ENCODE measurements at places on chromosomes 3 and 15. TPM values are rescaled to one million over a fixed set of nuclear protein-coding genes. Genes with fewer than 3 reads are reported as not detected.

DNA sequence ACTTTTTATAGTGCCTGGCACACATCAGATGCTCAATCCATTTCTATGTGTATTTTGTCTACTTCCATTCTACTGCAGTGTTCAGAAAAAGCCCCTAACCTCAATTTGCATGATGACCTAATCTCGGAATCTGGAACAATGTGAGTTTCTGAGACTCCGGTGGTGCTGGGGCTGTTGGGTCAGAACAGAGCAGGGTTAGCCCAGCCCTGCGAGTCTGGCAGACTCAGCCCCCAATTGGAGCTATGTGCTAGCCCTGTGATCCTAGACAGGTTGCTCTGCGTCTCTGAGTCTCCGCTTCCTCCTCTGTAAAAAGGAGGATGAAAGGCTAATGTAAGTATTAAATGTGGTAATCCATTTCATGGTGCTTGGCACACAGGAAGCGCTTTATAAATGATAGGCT, 95.0 kb upstream of the ICE2 start:
- no peak for DNase-seq

The ARHGEF3 gene
- polyA plus RNA-seq = 86.4 TPM

DNA sequence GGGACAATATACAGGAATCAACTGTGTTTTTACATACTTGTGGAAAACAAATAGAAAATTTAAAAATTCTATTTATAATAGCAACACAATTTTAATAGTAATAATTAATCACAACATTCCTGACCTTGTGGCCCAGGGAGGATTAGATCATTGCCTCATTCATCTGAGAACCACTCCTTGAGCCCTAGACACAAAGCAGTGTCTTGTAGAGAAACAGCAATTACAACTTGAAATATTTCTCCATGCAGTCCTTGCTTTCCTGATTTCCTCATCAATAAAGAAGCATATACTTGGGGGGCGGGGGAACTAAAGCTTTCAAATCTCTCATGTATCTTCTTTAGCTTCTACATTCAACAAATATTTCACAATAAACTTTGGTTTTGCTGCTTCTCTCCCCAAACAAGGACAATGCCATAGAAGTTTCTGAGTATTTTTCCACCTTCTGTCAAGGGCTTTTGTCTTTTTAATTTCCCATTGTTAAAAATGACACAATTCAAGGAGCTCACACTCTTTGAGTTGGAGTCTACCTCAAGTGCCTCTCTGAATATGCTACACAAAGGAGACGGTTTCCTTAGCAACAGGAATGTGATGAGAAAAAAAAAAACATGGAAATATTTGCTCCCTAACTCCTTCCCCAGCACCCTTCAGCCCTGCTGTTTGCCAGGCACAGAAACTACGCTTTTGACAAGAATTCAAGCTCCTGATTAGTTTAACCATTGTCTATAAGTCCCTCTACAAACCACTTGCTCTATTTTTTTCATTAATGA, 118.8 kb downstream of the ARPP21 start:
- DNase-seq = no peak

The KNSTRN gene
- 32.2 TPM for polyA plus RNA-seq

The ZNF35 gene
- 15.1 TPM for polyA plus RNA-seq

The NR2E3 gene
- polyA plus RNA-seq = 1.1 TPM

GRCh38 chr3:193980326-193980725, 155.6 kb upstream of the HES1 start:
- peak; percentile 62 for DNase-seq

The TGM5 gene
- not detected for polyA plus RNA-seq

The RGMA gene
- polyA plus RNA-seq = 12.2 TPM

The MEIS2 gene
- 114 TPM for polyA plus RNA-seq

DNA sequence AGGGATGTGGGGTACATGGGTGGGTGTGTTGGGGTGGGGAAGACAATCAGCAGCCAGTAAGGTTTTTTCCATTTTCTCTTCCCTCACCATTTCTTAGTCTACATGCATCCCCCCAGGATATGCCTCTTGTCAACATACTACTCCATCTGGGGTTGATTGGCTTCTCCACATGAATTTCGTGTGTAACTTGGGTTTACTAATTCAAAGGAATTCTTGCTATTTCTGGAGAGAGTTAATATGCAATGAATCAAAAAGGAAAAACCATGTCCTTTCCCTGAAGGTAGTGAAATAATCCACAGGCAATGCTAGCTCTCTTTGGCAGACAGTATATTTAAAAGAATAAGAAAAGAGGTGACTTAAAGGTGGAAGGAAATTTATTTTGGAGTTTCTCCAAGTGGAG, 198.4 kb downstream of the EBLN2 start:
- no peak for DNase-seq

The RAB6B gene
- 17.0 TPM for polyA plus RNA-seq

The PAK6 gene
- 6.8 TPM for polyA plus RNA-seq

DNA sequence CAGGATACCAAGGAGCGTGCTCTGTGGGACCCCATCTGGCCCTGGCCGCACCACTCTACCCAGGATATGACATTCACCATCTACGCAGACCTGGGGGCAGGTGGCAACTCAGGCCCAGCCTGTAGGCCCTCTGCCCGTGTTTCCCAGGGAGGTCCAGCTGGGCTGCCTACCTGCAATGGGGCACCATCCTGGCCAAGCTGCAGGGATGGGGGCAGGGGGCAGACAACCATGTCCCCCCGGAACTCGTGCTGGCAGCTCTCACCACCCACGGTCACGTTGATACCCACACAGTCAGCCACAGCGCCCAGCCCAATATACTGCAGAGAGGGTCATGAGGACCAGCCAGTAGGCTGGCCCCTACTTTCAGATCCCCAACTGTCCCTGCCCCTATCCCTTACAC, 7.9 kb downstream of the MST1R start:
- DNase-seq = no peak

The GOLGA8J gene
- polyA plus RNA-seq = 2.5 TPM

DNA sequence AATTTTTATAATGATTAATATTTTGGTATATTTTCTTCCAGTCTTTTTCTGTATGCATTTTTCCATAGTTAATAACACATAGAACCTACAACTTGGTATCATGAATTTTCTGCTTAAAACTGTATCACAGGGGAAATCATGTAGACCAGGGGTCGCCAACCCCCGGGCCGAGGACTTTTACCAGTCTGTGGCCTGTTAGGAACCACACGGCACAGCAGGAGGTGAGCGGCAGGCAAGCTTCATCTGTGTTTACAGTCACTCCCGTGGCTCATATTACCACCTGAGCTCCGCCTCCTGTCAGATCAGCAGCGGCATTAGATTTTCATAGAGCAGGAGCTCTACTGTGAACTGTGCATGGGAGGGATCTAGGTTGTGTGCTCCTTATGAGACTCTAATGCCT, 54.7 kb downstream of the RPL22L1 start:
- no peak for DNase-seq

DNA sequence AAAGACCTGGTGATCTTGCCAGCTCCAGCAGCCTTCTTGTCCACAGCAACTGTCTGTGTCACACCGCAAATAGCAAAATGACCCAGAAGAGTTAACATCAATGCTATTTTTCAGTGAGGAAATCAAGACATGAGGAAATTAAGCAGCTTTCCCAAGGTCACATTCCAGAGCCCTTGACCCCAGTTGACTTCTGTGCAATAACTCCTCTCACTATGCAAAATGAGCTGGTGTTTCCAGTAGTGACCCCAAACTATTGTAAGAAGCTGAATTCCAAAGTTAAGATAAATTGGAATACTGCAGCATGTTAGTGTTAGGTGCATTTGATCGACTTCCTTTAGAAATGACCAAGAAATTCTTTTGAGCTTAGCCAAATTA, 172.8 kb upstream of the SNTN start:
- DNase-seq = peak; percentile 39

The EXD1 gene
- polyA plus RNA-seq = not detected

- DNase-seq = no peak
Observed at GRCh38 chr15:93050648-93051047, 38.4 kb downstream of the RGMA start.

The POPDC2 gene
- polyA plus RNA-seq = 4.1 TPM

GRCh38 chr3:149967086-149967685, 3.5 kb downstream of the PFN2 start:
- no peak for DNase-seq

The SLC24A5 gene
- polyA plus RNA-seq = 0.65 TPM

DNA sequence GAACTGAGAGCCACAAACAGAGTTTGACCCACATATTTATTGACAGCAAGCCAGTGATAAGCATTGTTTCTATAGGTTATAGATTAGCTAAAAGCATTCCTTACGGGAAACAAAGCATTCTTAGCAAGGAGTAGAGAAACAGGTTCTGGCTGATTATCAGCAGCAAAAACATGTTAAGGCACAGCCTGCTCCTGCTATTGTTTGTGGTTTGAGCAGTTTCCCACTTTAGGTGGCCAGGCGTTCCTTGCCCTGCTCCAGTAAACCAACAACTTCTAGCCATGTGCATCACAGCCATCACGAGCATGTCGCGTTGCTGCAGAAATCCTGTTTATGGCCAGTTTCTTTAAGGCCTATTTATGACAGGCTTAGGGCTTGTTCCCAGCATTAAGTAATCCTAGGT, 44.7 kb upstream of the C2CD4B start:
- DNase-seq = peak; percentile 8

The SNRK gene
- polyA plus RNA-seq = 53.1 TPM

DNA sequence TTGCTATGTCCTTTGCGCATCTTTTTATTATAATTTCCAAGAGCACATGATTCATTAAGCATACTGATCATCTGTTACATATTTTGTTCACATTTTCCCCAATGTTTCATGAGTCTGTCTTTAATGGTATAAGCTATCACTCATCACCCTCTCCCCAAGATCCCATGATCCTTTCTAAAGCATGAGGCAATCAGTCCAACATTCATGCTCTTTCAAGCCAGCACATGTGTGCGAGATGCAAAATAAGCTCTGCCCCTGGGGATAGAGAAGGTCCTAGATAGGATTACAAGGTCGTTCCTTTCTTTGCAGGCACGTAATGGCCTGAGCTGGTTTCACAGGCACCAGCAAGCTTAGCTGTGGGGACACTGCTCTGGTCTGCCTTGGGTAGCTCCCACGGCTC, 32.2 kb upstream of the B3GNT5 start:
- no peak for DNase-seq

DNA sequence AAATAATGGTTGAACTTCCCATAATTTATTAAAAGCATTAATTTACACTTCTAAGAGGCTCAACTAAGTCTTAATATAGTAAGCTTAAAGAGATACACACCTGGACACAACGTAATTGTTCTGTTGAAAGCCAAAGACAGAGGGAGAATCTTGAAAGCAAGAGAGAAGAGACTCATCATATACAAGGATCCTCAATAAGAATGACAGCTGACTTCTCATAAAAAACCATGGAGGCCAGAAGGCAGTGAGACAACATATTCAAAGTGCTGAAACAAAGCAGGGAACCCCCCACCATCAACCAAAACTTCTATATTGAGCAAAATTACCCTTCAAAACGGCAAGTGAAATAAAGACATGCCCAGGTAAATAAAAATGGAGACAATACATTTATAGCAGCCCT, 16.6 kb upstream of the GABRG3 start:
- DNase-seq = no peak

DNA sequence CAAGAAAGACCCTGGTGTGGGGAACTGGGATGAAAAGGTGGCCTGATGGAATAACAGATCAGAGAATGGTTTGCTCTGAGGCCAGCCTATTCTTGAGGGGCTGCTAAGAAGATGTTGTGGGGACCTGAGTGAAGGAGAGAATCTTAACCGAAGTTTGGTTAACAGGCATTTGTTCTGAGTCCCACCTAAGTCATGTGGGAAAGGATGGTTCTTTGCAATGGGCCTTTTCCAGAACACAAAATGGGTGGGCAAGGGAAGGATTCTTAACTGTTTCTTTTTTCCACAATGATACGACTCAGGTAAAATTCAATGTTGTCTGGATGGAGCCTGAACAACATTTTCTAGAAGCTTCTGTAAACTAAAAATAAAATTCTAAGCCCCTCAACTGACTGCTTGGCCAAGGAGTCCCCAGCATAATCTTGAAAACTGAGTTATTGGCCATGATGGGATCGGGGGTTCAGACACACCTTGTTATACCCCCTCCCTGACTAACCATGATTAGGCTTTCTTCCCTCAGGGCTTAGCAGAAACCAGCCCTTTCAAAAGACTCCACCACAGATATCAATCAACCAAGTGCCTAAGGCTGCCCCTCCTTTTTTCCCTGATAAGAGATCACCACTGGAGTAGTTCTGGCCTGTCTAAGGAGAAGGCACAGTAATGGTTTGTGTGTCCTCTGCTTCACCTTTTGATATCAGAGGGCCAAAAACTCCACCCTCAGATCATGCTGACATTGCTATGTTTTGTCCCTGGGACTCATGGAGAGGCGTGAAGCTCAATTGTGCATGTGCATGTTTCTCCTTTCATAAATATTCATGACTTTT, 30.1 kb downstream of the SCN11A start:
- no peak for DNase-seq

- DNase-seq = no peak
Observed at GRCh38 chr3:143895805-143896204, 47.5 kb upstream of the SLC9A9 start.

DNA sequence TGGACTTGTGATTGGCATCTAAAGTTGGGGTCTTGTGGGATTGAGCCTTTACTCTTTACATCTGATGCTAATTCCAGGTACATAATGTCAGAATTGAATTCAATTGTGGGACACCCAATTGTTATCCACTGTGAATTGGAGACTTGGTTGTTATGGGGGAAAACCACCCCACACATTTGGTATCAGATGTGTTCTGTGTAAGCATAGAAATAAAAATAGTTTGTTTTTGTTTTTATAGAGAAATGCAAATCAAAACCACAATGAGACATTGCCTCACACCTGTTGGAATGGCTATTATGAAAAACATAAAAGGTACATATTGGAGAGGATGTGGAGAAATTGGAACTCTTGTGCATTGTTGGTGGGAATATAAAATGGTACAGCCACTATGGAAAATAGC, 58.5 kb downstream of the CPA3 start:
- no peak for DNase-seq

The CCDC14 gene
- 171 TPM for polyA plus RNA-seq

DNA sequence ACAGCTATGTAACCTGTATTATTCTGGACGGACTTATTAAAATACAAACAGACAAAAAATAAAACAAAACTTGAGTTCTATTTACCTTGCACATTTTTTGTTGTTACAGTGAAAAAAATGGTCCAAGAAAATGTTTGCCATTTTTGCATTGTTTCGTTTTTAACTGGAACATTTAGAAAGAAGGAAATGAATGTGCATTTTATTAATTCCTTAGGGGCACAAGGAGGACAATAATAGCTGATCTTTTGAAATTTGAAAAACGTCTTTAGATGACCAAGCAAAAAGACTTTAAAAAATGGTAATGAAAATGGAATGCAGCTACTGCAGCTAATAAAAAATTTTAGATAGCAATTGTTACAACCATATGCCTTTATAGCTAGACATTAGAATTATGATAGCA, 17.1 kb downstream of the LMOD3 start:
- no peak for DNase-seq

The SLC25A20 gene
- 18.2 TPM for polyA plus RNA-seq

The MRAS gene
- 30.8 TPM for polyA plus RNA-seq

- no peak for DNase-seq
Observed at GRCh38 chr3:141699324-141699723, 38.8 kb upstream of the RNF7 start.

- DNase-seq = no peak
Observed at GRCh38 chr15:60371175-60372051, 26.4 kb downstream of the ANXA2 start.

The IL17RC gene
- 44.8 TPM for polyA plus RNA-seq
